ENCODE measurements at places on chromosomes 4 and X.

GRCh38 chr4:8893624-8894423, 22.2 kb upstream of the HMX1 start:
- no peak for DNase-seq

DNA sequence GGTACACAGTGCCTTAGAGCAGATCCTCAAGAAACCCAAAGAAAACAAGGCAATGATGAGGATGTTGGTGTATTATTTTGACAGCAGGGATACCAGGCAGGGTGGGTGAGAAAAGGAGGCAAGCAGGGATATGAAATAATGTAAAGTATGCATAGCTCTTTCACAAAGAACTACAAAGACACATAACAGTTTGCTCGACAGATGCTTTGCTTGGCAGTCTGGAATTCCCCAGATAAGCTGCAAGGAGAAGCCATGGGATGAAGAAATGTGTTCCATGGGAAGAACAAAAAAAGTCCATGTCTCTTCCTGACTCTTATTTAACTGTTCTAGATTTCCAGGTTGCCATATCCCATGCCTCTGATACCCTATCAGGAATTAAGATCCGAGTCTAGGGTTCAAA, 75.4 kb downstream of the FAM13A start:
- DNase-seq, result no peak

- no peak for DNase-seq
Measured at GRCh38 chr4:77827343-77827742, 8.2 kb upstream of the CNOT6L start.

DNA sequence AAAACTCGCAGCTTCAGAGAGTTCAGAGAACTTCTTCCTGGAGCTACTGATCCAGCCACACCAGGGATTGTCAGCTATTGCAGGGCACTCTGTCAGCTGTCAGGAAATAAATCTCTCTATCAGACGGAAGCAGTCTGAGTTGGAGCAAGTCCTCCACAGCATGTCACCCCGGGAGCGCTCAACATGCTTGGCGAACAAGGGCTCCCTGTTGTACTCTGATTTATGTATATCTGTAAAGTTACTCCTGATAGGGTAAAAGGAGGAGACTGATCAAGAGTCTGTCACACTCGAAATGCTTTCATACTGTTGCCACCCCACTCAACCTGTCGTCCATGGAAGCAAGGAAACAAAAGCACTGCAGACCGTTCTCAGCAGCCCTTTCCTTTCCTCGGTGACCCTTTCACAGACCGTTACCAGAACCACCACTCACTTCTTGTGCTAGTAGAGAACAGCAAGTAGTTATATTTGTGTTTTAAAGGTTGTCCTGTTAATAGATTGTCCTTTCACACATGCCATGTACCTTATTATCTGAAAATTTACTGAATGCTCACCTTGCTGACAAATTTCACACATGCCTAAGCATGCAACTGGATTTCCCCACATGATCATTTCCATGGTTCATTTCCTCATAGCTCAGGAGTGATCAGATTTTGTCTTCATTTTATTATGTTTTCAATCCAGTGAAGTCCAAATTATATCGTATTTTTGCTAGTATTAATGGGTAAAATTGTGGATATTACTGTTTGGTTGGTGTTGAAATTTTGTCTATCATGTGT, 2108.9 kb upstream of the TENM3 start:
- peak; percentile 10 for DNase-seq

DNA sequence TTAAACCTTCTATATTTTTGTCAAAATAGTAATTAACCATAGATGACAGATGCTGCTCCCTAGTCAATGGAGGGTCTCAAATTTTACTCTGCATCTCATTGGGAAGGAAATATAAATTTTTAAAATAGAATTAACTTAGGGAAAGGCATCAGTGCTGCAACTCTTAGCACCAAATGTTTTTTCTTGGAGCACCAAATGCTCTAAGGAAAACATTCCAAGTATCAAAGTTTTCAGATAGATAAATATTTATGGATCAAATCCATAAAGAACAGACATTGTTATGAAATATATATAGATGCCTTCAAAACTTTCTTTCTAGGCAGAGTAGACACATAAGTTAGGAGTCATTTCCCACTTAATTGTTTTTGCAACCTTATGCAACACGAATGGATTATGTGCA, 168.7 kb downstream of the ANTXR2 start:
- DNase-seq, result no peak

Data from muscle of arm (tissue), 14 donors.